ENCODE measurements at places on chromosomes 7 and 10.
A peak's percentile ranks its signal among the peaks of the same experiment; 100 is the strongest.

DNA sequence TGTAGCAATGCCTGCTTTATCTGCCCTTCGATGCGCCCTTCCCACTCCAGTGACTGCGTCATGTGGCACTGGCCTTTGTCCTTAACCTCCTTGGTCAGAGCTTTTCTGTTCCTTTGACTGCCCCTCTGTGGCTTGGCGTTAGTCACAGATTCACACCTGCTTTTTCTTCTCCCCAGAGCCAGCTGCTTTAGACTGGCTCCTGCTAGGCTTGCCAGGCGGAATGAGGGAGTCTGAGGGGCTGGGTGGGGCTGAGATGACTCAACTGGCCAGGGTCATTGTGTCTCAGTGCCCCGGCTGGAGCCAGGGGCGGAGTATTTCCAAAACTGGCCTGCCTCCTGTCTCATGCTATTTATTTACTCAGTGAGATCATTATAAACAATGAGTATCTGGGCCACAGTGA is 194.1 kb downstream of the EMX2 start:
- no peak for DNase-seq

- DNase-seq = no peak
Observed at GRCh38 chr10:62626817-62627216, 177.7 kb upstream of the ADO start.

GRCh38 chr10:80786322-80786721 is 248.6 kb downstream of the SH2D4B start:
- DNase-seq = no peak

- no peak for DNase-seq
Observed at GRCh38 chr10:30823651-30824050, 194.1 kb upstream of the LYZL2 start.

- DNase-seq = peak; percentile 4
Observed at GRCh38 chr7:92837000-92837749, 802 bp upstream of the CDK6 start.

DNA sequence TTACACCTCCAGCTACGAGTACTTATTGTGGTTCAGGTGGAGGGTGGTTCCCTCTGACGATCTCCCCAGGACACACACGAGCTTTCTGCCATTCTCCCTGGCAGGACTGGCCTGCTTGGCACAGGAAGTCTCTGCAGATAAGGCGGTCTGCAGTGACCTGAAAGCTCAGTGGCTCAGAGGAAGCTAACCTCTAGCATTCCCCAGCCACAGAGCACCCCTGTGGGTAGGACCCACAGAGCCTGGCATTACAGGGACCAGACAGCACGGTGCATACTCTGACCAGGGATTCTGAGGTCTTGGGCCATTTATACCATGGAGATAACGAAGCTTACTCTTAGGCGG is 1.9 kb upstream of the GPR146 start:
- no peak for DNase-seq

GRCh38 chr7:55081068-55081467 is 62.3 kb downstream of the EGFR start:
- DNase-seq = no peak

- DNase-seq = no peak
Observed at GRCh38 chr10:132587175-132587574, 49.6 kb downstream of the INPP5A start.

- no peak for DNase-seq
Observed at GRCh38 chr7:144738708-144739314, 97.0 kb downstream of the TPK1 start.

- no peak for DNase-seq
Observed at GRCh38 chr10:68526634-68527307, 552 bp downstream of the SLC25A16 start.

DNA sequence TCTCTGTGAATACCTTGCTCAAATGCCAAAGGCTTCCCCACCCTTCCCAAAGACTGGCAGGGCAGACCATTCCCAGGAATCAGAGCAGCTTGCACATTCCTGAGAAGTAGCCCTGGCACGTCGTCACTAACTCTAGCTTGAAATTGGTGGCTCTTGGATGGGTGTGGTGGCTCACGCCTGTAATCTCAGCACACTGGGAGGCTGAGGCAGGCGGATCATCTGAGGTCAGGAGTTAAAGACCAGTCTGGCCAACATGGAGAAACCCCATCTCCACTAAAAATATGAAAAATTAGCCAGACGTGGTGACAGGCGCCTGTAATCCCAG is 108.2 kb upstream of the MPP7 start:
- DNase-seq = no peak

DNA sequence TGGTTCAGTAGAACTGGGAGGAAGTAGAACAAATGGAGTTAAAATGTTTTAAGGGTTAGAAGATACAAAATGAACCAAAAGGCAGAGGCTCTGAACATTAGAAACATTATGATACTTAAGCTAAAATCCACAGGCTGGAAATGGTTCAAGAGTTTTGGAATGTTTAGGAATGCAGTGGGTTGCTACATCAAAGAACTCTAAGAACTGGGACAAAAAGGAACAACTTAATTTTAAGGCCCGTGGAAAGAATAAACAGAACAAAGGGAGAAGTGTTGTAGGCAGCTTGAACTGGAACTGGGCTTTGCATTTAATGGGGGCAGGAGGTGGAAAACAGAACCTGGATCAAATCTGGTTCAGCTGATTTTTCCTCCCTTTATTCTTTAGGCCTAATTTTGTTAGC is 3.5 kb upstream of the C7orf25 start:
- no peak for DNase-seq

- no peak for DNase-seq
Observed at GRCh38 chr7:115747174-115747573, 283.4 kb downstream of the TFEC start.

- DNase-seq = no peak
Observed at GRCh38 chr10:86261941-86262687, 104.5 kb downstream of the GRID1 start.

GRCh38 chr7:108211382-108212201 is 81.4 kb upstream of the LAMB4 start:
- no peak for DNase-seq

GRCh38 chr10:43819464-43820230 is 171.0 kb upstream of the ZNF32 start:
- DNase-seq = no peak
